Stimulated activated CD8-positive, alpha-beta memory T cell treated with anti-CD3 and anti-CD28 coated beads, Interleukin-2, amount 100 ng/mL, for 1 hour (primary cell): ENCODE measurements at places on chromosomes 1 and 21.

DNA sequence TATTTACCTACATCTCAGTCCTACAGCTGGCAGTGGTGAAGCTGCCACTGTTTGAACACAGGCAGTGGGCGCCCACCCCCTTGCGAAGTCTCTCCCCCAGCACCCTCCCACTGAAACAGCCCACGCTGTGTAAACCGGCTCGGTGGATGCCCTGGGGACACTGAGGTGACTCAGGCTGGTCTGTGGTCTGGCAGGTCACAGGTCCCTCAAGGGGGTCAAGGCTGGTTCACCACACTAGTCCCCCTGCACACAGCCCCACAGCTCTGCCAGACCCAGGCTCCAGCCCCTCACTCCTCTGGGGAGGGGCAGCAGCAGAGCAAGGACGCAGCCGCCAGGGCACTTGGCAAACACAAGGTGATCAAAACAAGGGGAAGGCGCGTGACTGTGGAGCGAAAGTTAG is 7.6 kb downstream of the CHD5 start:
- no peak for DNase-seq

- DNase-seq = no peak
Measured at GRCh38 chr1:11413986-11414391, 65.0 kb upstream of the DISP3 start.

DNA sequence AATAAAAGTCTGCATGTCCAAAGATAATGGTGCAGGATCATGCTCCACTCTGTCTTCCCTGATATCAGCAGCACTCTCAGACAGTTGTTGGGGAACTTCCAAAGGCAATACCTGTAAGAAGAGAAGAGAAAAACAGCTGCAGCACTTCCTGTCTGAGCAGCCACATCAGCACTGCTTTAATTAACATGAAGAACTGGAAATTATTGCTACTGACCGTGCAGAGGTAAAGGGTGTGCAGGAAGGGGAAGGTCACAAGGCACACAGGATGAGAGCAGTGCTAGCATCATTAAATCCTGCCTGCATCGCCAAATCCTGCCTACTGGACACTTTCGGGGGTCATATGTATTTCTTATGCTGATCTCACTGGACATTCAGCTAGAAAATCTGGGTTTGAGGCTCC is 379.0 kb downstream of the LMX1A start:
- no peak for DNase-seq

DNA sequence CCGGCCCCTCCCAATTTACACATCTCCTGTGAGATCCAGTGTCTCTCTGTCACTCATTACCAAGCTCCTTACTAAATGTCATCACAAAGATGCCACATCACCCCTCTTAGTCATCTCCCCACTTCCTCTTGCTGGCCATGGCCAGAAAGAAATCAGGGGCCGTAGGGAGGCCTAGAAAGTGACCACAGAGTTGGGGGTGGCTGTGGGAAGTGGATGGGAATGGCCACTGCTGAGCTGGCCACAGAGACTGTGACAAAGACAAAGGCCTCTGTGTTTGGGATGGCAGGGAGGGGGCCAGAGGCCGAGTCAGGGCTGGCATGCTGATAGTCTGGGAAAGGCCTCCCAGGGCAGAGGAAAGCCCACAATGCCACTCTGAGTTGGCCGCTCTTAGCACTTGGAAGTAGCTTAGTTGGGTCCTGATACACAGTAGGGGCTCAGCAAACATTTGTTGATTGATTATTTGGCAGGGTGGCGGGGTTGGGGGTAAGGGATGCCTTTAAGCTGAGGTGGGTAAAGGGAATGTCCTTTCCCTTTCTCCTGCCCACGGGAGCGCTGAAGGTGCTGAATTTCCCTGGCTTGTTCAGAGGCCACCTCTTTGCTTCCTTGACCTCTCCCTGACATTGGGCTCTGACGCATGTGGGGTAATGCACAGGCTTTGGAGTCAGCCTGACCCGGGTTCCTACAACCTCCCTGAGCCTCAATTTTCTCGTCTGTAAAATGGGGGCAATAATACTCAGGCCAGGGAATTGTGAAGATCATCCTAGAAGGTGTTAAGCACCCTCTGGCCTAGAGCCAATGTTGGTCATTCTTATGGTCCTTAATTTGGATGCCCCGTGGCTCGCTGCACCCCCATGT is 13.2 kb downstream of the NAV1 start:
- DNase-seq = no peak

DNA sequence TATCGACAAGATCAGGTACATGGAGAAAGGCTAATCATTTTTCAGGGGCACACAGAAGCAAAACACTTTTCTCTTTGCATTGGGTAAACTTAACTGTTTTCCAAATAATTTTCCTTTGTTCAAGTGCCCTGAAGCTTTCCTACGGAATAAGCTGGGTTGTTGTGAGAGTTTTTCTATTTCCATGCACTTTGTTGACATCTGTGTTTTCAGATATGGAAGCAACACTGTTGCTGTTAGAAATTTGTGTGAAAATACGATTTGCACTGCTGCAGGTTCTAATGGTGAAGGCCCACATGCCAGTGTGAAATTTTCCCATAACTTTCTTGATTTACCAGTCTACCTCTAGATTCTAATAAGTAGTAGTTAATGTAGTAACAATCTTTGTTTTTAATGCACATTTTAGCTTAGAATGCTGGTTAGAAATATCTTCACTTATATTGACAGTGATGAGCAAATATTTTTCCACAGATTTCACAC is 18.3 kb downstream of the NFYC start:
- DNase-seq = no peak

DNA sequence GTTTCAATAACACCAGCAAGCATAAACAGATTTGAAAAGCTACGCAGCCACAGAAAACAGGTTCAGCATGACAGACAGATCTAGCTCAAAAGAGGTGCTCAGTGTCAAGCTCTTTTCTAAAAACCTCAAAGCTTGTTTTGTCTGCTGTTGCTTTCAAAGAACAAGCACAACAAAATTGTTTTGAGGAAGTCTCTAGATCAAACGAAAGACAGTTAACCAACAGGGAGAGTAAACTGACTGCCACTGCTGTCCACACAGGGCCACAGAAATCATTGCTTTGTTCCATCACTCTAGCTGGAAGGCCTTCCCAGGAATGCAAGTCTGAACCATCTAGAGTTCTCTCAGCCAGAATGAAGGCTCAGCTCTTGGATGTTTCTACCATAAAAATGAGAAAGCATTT is 12.8 kb downstream of the APP start:
- DNase-seq = no peak

DNA sequence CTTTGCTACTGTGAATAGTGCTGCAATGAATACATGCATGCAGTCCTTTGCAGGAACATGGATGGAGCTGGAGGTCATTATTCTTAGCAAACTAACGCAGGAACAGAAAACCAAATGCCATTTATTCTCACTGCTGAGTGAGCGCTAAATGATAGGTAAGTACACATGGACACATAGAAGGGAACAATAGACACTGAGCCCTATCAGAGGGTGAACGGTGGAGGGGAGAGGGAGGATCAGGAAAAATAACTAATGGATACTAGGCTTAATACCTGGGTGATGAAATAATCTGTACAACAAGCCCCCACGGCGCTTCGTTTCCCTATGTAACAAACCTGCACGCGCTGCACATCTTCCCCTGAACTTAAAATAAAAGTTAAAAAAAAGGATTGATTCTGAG is 8.9 kb downstream of the NIBAN1 start:
- DNase-seq = no peak

DNA sequence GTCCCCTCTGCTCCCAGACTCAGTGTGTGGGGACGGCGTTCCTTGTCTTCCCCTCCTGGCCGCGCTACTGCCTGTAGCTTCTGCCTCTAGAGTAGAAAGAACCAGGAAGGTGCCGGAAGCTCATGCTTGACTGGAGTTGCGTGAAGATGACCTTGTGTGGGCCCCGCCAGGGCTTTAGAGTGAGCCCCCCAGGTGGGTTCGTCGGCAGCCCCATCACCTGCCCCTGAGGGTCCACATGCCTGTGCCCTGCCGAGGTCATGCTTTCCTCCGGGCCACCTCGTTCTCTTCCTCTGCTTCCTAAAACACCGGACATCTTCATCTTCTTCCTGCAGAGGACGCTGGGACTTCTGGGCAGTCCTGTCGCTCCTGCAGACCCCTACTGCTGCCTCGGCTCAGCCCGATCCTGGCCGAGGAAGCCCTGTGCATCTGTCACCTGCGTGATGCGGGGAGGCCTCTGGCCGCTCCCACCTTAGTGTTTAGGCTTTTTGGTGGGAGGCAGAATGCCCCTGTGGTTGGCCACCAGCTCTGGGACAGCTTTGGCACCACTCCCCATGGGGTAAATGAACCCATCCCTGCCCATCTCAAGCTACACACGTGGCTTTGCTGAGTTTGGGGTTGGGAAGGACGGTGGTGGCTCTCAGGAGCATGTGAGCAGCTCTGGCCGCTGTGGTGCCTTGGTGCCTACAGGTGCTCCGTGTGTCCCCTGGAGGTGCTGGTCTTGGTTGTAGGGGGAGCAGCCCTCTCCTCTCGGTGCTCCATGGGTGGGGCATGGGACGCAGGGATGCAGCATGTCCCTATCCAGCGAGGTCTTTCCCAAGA is 12.3 kb downstream of the OBSCN start:
- DNase-seq = no peak

GRCh38 chr1:203287898-203288297 is 17.4 kb upstream of the BTG2 start:
- DNase-seq = no peak

GRCh38 chr1:101175466-101175865 is 61.4 kb upstream of the S1PR1 start:
- no peak for DNase-seq

- no peak for DNase-seq
Measured at GRCh38 chr1:84311296-84311695, 9.8 kb downstream of the SAMD13 start.

DNA sequence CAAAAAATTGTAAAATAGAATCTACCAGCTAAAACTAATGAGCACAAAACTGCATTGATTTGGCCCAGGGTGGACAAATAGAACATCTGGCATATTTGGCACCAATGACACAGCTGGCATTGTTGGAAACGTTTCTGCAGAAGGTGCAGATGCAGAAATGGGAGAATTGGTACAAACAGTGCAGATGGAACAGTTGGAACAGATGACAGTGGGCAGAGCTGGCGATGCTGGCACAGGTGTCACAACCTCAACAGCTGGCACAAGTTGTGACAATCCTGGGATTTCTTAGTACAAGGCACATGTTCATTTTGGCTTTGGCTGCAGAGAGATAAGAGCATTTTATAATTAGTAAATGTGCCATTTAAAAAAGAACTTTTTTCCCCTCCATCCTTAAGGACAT is 91.1 kb upstream of the ZBTB18 start:
- no peak for DNase-seq

- DNase-seq = no peak
Measured at GRCh38 chr1:169634145-169634544, 4.2 kb upstream of the SELP start.

DNA sequence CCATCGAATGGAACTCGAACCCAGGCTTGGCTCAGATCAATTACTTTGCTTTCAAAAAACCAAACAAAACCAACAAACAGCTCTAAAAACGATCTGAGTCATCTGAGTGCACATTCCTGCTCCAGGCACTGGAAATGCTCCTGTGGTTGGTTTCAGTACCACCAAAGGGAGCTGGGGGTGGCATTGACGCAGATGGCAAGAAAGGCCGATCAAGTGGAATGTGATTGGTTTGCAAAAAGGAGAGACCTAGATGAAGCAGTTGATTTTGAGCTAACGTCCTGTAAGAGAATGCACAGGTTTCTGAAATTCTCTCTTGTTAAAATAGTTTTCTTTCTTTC is 39.5 kb downstream of the PIK3CD start:
- no peak for DNase-seq

DNA sequence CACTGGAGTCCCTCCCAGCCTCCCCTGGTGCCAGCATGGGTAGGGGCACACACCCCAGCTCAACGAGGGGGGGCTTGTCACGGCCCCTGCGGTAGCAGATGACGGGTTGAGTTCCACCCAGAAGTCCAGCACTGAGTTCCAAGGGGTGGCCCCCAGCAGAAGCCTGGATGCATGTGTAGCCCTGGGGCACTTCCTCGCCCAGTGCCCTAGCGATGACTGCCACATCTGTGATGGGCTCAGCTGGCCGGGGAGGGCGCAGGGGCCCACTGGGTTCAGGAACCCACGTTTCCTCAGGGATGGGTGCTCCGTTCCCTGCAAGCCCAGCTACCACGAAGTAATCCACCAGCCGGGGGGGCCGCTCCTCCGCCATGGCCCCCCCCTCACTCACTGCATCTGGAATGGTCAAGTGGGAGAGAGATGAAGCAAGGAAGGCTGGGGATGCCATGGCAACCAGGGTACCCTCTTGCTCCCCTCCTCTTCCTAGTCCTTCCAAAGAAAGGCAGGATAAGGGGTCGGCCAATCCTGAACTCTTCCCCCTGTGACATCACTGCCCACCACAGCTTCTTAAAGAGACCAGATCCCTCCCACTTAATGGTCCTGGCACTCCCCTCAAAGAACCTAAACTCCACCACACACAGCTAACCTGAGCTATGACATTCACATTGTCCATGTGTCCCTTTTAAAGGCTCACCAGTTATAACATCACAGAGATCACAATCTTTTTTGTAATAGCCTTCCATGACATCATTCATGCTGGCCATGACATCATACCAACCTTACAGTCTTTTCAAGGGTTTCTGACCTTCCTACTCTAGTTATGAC is 2.3 kb downstream of the DENND4B start:
- DNase-seq = no peak

GRCh38 chr1:84409888-84410287 is 11.6 kb downstream of the DNASE2B start:
- DNase-seq = no peak
